ENCODE measurements at places on chromosomes 11 and 22.

DNA sequence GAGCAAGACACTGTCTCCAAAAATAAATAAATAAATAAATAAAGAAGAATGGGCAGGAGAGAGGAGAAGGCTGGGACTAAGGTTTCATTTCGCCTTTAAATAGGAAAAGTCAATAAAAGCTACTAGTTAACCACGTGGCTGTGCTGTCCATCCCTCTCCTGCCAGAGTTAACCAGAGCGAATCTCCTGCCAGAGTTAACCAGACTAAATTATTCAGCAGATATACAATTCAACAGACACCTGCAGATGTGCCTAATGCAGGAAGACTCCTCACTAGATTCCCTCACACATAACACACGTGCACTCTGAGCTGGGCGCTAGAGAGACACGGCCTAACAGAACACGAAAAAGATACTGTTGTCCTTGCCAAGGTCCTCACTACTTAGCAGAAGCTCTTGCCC is 156.1 kb downstream of the IGLL1 start:
- DNase-seq: no peak

GRCh38 chr22:19612866-19613572 is 88.8 kb upstream of the CLDN5 start:
- no peak for DNase-seq

DNA sequence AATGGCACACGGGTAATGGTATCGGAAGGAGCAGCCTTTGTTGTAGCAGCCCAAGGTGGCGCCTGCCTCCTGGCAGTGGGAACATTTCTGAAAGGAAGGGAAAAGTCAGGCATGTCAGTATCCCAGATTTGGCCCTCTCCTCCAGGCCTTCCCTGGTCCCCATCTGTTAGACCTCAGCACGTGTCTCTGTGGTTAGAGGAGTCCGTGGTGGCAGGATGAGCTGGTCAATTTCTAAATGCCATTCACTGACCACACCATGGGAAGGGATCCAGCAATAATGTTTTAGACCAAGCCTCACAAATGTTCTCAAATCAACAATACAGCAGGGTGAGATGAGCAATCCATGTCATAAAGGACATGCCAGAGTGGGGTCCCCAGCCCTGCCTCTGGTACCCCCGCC is 49.0 kb upstream of the CYP2D6 start:
- DNase-seq: no peak

DNA sequence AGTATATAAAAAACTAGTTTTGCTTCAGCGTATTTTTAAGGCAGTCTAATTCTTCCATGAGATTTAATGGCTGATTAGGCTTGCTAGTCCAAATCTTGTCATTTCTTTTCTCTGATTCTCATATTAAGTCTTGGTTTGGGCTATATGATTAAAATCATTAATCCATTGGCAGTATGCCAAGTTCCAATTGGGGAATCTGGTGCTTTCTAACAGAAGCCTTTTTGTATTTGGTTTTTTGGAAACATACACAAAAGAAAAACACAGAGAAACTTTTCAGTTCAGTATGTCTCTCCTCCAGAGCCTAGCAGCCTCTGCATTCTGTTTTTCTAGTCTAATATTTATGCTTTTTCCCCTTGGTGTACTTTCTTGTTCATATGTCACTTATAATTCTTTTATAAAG is 37.9 kb downstream of the SWAP70 start:
- DNase-seq: no peak

- no peak for DNase-seq
Observed at GRCh38 chr11:1226986-1227550, 4.2 kb downstream of the MUC5B start.

Data from activated T-cell treated with anti-CD3 and anti-CD28 coated beads for 1 hour (primary cell).